NCI-H526 treated with DMSO at 0.1 percent for 48 hours (cell line): ENCODE measurements at places on chromosomes 5 and 9.

DNA sequence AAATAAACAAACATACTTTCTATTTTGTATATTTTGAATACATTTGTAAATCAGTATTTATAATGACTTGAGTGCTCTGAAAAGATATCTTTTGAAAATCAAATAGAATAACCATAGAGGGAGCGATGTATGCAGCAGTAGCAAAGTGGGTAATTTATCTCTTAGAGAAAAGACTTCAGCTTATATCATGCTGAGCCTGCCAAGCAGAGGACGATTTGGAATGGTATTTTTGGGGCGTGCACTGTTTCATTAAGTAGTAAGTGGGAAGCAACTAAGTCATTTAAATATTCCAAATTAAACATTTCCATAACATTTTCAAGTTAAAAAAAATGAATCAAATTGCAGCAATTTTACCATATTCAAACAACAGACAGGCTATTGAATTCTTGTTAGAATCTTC, 147.6 kb downstream of the CDH10 start:
- no peak for DNase-seq

DNA sequence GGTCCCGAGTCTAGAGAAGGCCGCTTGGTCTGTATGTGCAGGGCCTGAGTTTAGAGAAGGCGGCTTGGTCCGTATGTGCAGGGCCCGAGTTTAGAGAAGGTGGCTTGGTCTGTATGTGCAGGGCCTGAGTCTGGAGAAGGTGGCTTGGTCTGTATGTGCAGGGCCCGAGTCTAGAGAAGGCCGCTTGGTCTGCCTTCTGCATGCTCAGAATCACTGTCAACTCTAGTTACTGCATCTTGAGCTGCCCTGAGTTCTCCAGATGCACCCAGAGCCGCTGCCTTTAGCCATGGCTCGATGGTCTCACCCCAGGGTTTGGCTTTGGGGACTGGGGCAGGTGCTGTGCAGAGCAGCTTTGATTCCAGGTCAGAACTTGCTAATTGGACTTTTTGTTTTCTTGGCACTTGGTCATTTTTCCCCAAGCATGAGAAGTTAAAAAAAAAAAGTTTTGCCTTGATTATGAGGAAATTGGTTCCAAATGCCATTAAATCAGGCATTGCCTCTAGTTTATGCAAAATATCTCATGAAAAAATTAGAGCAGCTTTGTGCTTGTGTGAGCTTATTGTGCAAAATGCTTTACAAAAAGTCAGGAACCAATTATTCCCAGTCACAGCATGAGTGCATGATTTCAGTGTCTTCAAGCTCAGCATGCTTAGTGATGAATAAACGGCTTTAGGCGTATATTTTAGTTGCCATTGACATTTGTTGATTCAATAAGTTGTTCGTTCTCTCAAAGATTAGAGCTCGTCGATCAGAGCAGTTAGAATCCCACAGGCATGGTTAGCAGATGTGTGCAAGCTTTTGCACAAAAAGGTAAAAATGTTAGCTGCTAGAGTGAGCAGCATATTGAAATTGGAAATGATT, 25.4 kb upstream of the EXOC3 start:
- no peak for DNase-seq

- DNase-seq: no peak
Observed at GRCh38 chr9:136105398-136106135, 10.5 kb upstream of the NACC2 start.

- DNase-seq: no peak
Observed at GRCh38 chr5:97167435-97167834, 15.6 kb downstream of the RIOK2 start.
